Panc1 (cell line): ENCODE measurements at places on chromosomes 5 and 9. TPM values are rescaled to one million over a fixed set of nuclear protein-coding genes. Genes with fewer than 3 reads are reported as not detected.

Gene ZNG1E
- 22.9 TPM for total RNA-seq

Gene COL23A1
- 0.05 TPM for total RNA-seq

Gene DAB2IP
- 18.4 TPM for total RNA-seq

Gene COMMD10
- 37.9 TPM for total RNA-seq

Gene TCF7
- total RNA-seq: 24.0 TPM

Gene ARHGEF28
- total RNA-seq: 34.8 TPM

Gene PCDHB3
- total RNA-seq: 0.92 TPM

DNA sequence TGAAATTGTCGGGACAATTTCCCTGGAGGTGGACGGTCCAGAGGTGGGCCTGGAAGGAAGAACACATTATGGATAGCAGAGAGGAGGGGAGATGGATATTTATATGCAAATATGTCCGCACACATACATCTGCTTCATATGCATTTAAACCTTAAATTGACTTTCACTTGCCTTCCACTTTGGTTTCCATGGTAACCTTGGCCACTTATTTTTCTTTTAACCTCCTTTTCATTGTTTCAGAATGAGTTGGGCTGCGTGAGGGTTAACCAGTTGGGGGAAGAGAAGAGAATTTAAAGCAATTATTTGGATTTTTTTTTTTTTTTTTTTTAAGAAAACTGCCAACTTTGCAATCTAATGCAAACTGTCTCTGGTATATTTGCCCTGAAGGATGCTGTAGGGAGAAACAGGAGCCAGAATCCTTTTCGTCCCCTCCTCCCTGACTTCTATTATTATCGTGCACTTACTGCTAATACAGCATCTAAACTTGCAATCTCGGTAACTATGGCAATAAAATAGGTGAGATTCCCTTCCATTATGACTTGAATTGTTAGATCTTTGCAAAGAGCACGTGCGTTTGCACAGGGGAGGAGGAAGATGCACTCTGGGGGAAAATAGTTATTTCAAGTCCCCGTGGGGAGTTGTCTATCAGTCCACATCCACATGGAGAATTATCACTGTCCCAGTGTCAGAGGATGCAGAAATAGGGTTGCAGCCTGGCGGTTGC lies 35.6 kb downstream of the TLR4 start:
- no peak overlapping the region for H3K4me3 ChIP-seq
- H3K36me3 ChIP-seq: no peaks in the 10 kb centered on the region
- H3K4me1 ChIP-seq: no peaks in the 10 kb centered on the region
- no peak overlapping the region for H3K27ac ChIP-seq
- DNase-seq: no peak

GRCh38 chr9:100167176-100167575 lies 68.1 kb downstream of the INVS start:
- no peaks in the 10 kb centered on the region for H3K27me3 ChIP-seq
- no peak for DNase-seq
- H3K4me1 ChIP-seq: no peaks in the 10 kb centered on the region
- H3K27ac ChIP-seq: no peak overlapping the region
- no peaks in the 10 kb centered on the region for H3K36me3 ChIP-seq

GRCh38 chr5:137564398-137564961 lies 65.4 kb upstream of the SPOCK1 start:
- no peak for DNase-seq
- no peaks in the 10 kb centered on the region for H3K36me3 ChIP-seq
- no peaks in the 10 kb centered on the region for H3K27me3 ChIP-seq

DNA sequence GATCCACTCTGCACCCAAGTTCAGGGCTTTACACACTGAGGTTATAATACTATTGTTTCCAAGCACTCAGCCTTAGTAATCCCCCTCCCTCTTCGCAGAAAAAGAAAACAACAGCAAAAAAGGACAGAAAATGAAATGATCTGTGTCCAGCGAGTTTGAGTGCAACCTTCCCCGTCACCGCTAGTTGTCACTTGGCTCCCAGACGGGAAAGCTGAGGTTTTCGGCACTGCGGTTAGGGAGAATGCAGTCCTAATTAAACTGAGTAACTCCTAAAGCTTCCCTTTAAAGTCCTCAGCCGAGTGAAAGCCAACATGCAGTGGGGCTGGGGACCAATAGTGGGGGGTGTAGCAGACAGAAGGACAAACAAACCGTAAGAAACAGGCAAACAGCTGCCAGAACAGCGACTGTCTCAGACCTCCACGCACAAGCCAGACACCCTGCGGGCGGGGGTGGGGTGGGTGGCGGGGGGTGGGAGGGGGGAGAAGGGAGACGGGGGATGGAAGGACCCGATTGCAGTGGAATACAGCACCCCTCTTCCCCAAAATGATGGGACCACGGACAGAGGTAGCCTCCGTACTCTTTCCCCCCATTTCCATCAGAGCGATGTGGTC lies 680 bp downstream of the GLRA1 start:
- no peak overlapping the region for H3K4me3 ChIP-seq
- peaks cover 6% of the 10 kb centered on the region; the same call in 1 of the 2 replicates for H3K27me3 ChIP-seq
- H3K27ac ChIP-seq: no peak overlapping the region
- no peaks in the 10 kb centered on the region; the same call in 1 of the 2 replicates for H3K4me1 ChIP-seq

DNA sequence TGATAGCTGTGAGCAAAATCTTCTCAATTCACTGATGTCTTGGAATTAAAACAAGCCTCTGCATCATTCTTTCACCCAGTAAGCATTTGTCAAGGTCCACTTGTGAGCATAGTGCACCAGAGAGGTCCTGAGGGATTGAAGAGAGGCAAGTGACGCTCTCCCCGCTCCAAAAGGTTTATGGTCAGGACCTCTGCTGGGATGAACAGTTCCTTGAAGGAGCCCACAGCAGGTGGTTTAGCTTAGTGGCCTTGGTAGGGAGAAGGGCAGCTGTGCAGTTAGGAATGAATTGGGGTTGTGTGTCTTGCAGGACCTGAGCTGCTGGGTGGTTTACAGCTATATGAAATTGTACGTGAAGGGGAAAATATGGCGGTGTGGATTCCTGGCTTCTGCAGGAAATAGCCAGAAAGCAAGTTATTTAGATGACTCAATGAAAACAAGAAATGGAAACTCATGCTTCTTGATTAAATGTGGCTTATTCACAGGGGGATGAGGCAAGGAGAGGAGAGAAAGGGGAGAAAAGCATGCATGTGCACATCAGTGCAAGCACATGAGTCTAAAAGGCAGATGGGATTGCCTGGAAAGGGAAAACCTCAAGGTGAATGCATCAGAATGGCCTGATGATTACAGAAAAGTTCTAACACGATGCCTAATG lies 42.0 kb downstream of the SUB1 start:
- H3K36me3 ChIP-seq: no peaks in the 10 kb centered on the region
- H3K4me3 ChIP-seq: no peak overlapping the region
- no peak for DNase-seq
- no peaks in the 10 kb centered on the region for H3K27me3 ChIP-seq
- H3K27ac ChIP-seq: no peak overlapping the region

DNA sequence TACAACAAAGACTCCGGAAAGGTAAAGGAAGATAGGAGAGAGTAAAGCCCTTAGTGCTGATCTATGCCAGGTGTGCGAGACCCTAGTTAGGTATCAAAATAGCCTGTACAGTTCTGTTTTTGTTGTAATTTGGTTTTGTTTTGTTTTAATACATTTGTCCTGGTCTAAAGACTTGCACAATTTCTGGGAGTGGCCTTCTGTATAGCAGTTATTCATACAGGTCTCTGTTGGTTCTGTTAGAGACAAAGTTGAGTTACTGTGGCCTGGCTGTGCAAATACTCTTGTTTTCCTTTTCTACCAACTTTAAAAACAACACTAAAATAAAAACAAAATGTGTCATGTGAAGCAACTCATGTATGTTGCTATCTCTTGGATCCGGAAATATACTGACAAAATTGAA lies 163.6 kb downstream of the COMMD10 start:
- H3K36me3 ChIP-seq: no peaks in the 10 kb centered on the region
- H3K27ac ChIP-seq: no peak overlapping the region
- no peak overlapping the region for H3K4me3 ChIP-seq
- no peaks in the 10 kb centered on the region for H3K27me3 ChIP-seq

DNA sequence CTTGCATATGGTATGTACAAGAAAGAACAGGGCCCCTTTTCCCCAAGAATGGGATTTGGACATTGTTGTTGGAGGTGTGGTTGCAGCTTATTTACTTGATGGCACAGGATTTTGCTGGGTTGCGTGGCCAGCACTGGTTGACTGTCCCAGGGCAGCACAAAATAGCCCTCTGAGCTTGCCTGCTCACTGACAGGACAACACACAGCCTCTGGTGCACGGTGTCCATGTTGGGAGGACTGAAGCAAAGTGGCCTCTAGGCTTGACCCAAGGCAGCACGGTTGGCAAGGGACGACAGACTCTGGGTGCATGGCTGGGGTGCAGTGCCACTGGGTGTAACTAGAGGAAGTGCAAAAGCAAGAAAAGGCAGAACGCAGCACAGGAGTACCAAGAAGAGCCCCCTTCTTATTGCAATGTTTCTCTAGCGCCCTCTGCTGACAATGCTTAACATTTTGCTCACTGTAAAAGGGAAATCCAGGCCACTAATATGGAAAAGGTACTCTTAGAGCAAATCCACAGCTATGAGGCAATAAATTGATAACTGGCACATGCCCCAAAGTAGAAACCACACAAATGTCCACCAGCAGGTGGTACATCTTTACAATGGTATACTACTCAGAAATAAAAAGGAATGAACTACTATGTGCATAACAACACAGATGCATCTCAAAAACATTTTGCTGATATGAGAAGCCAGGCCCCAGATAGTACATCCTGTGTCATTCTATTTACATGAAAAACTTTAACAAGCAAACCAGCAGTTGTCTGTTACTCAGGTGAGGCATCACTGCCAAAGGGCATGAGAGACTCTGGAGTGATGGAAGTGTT lies 47.4 kb upstream of the BARX1 start:
- DNase-seq: peak; percentile 20
- no peaks in the 10 kb centered on the region for H3K4me1 ChIP-seq
- H3K36me3 ChIP-seq: no peaks in the 10 kb centered on the region
- no peaks in the 10 kb centered on the region for H3K27me3 ChIP-seq
- H3K4me3 ChIP-seq: no peak overlapping the region

DNA sequence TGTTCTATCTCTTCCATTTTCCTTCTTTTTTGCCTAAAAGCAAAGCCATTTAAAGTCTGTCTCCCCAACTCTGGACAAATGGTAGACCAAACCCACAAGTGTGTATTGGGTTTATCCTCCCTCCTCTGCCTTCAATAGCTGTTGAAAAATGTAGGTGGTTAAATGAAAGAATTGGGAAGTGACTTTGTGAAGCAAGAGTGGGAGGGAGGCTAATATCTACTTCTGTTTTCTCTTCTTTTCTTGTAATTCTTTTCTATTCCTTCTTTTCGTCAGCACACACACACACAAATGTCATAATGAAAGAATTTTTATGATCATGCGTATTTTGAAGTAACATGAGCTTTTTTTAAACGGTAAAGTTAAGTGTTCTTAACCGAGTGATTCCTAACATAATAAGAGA lies 3.8 kb downstream of the CCDC152 start:
- H3K27me3 ChIP-seq: peaks cover 6% of the 10 kb centered on the region
- no peak overlapping the region for H3K27ac ChIP-seq
- no peaks in the 10 kb centered on the region; the same call in 1 of the 2 replicates for H3K4me1 ChIP-seq
- no peaks in the 10 kb centered on the region; the same call in 1 of the 2 replicates for H3K36me3 ChIP-seq
- DNase-seq: no peak
- H3K4me3 ChIP-seq: no peak overlapping the region

DNA sequence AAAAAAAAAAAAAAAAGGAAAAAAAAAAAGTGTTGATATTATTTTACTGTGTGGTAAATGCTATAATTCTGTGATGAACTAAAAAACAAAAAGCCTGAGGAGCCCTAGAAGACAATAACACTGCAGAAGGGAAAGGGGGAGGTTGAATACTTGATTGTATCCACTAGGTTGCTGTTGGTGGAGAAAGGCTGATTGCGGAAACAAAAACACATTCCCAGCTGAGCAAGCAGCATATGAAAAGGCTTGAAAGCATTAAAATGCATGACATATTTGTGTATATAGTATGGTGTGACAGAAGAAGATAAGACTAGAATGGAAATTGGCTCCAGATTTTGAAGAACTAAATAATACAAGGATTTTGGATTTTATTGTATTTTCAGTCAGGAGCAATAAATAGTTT lies 8.9 kb downstream of the RABGAP1 start:
- no peak overlapping the region for H3K4me3 ChIP-seq
- H3K27ac ChIP-seq: no peak overlapping the region
- no peaks in the 10 kb centered on the region for H3K27me3 ChIP-seq
- peaks cover 14% of the 10 kb centered on the region for H3K4me1 ChIP-seq
- DNase-seq: no peak

DNA sequence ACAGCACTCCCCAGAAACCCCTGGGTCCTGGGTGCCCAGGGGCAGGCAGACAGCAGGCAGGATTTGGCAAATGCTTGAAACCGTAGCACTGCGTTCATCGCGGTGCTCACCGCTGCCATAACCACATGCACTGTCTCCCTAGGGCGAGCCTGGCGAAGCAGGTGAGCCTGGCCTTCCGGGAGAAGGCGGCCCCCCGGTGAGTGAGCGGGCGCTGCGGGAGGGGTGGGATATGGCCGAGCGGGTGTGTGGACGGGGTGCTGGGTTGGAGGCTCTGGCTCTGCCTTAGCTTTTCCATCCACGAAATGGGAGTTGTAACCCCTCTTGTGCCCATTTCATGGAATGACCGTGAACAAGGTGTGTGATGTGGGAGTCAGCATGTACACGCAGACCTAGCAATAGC lies 66.8 kb upstream of the FCN2 start:
- H3K27ac ChIP-seq: no peak overlapping the region
- DNase-seq: no peak
- no peaks in the 10 kb centered on the region for H3K36me3 ChIP-seq
- no peaks in the 10 kb centered on the region for H3K27me3 ChIP-seq
- H3K4me3 ChIP-seq: no peak overlapping the region

DNA sequence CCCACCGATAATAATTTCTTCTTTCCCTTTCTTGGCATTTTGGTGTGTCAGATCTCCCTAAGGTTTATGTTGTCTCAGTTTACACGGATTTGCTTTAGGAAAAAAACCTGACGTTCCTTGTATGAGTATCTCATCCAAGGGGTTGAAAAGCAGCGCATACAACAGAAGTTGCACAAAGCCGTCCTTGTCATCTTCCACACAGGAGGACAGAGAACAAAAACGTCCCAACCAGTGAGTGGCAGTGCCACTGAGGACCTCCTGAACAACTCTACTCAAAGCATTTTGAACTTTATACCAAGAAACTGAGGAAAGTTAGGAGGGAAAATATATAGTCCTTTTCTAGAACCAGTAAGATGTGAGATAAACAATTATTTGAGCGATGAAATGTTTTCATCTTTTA lies 547.0 kb downstream of the PDE4D start:
- H3K27me3 ChIP-seq: no peaks in the 10 kb centered on the region
- DNase-seq: no peak
- H3K4me3 ChIP-seq: no peak overlapping the region
- H3K36me3 ChIP-seq: no peaks in the 10 kb centered on the region
